Thymus (tissue), 14 donors: ENCODE measurements at places on chromosomes 2 and 18. TPM values are rescaled to one million over a fixed set of nuclear protein-coding genes. Genes with fewer than 3 reads are reported as not detected.

The BMP10 gene
- 0.02 TPM for polyA plus RNA-seq

The DTNA gene
- polyA plus RNA-seq: 2.9 TPM

The DSG2 gene
- 25.7 TPM for polyA plus RNA-seq

The UGT1A5 gene
- 0.14 TPM for polyA plus RNA-seq

The CD226 gene
- 4.1 TPM for polyA plus RNA-seq

The GKN1 gene
- polyA plus RNA-seq: 11.5 TPM

The MROH2A gene
- 0.39 TPM for polyA plus RNA-seq

The C2orf66 gene
- 0.41 TPM for polyA plus RNA-seq

The DSC2 gene
- polyA plus RNA-seq: 16.3 TPM

The KIAA2012 gene
- 0.05 TPM for polyA plus RNA-seq

The NEDD4L gene
- polyA plus RNA-seq: 11.8 TPM

The UBE2E3 gene
- polyA plus RNA-seq: 93.0 TPM

The KLHL14 gene
- polyA plus RNA-seq: 0.64 TPM

The TUBB8B gene
- 1.2 TPM for polyA plus RNA-seq

The CCDC178 gene
- 1.3 TPM for polyA plus RNA-seq

The GAL3ST2 gene
- 0.02 TPM for polyA plus RNA-seq

The CCDC141 gene
- polyA plus RNA-seq: 0.84 TPM

The ZFP36L2 gene
- polyA plus RNA-seq: 412 TPM

The FBXO41 gene
- 8.2 TPM for polyA plus RNA-seq

The PLB1 gene
- 2.3 TPM for polyA plus RNA-seq

The ACTG2 gene
- 45.1 TPM for polyA plus RNA-seq

The IL36A gene
- polyA plus RNA-seq: 0.30 TPM

The IL37 gene
- polyA plus RNA-seq: 0.43 TPM

The ANO7 gene
- 0.41 TPM for polyA plus RNA-seq

The ALPG gene
- polyA plus RNA-seq: 0.96 TPM

The MYCN gene
- 1.8 TPM for polyA plus RNA-seq

The ALK gene
- polyA plus RNA-seq: 0.21 TPM

The VWA3B gene
- 0.30 TPM for polyA plus RNA-seq

The CD207 gene
- 2.6 TPM for polyA plus RNA-seq

The RAX gene
- polyA plus RNA-seq: 0.05 TPM

The TRIB2 gene
- polyA plus RNA-seq: 69.8 TPM

The CACNB4 gene
- polyA plus RNA-seq: 3.0 TPM

The FBXO36 gene
- 1.8 TPM for polyA plus RNA-seq

The ST8SIA5 gene
- polyA plus RNA-seq: 0.23 TPM

The GALNT5 gene
- 0.71 TPM for polyA plus RNA-seq

The ALMS1 gene
- 8.4 TPM for polyA plus RNA-seq

The PPIL3 gene
- polyA plus RNA-seq: 32.6 TPM

The XIRP2 gene
- polyA plus RNA-seq: 0.21 TPM
